ENCODE measurements at places on chromosomes 1 and 21.

DNA sequence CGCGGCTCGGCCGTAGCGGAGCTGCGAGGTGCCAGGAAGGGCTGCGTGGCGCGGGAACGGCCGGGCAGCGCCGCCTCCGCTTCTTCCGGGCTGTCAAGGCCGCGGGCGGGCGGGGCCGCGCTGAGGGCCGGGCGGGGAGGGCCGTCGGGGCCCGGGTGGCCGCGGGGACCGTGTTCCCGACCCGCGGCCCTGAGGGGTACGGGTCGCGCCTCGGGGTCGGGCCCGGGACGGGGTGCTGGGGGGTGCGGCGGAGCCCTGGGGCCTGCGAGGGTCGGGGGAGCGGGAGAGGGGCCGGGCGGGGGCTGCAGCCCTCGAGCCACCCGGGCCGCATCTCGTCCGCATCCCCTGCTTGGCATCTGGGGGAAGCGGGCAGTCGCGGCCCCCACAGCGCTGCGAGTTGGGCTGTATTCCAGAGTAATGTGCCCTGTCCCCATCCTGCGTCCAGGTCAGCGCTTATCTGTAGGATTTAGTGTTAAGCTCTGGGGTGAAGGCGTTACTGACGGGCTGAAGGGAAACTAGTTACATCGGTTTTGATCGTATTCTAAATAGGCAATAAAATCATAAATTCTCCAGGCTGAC lies 379 bp downstream of the RER1 start:
- no peak for DNase-seq

- DNase-seq = no peak
Observed at GRCh38 chr1:221302357-221302756, 423.1 kb downstream of the HLX start.

GRCh38 chr1:22204989-22205913 lies 62.4 kb upstream of the WNT4 start:
- no peak for DNase-seq

DNA sequence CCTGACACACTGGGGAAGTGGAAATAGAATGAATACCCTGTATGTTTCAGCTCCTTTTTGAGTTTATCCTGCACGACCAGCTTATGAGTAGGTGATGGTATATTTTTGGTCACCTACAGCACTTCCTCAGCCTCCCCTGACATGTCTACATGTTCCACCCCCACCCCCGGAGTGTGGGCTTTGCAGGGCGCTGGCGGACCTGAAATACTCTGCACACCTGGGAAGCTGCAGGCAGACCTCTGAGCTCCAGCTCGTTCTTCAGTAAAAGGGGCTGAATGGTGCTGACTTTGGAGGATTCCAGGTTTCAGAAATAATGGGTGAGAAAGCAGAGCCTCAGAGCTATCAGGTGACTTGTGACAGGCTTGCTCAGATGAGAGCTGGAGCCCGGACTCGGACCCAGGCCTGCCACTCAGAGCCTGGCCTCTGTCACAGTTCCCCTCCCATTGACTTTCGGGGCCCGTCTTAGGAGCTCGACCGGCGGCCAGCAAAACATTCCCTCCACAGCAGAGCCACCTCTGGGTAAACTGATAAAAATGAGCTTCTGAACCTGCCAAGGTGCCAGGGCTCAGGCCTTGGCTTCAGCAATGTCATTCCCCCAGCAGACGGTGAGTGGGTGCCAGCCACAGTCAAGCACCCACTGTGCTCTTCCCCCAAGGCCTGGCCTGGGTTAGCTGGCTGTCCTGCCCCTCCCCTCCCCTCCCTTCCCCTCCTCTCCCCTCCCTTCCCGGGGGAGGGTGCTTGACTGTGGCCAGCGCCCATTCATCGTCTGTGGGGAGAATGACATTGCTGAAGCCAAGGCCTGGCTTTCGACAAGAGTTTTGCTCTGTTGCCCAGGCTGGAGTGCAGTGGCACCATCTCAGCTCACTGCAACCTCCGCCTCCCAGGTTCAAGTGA lies 30.1 kb downstream of the DOP1B start:
- DNase-seq = no peak

Measured in dermis microvascular lymphatic vessel endothelial cell (primary cell).